CD4-positive, alpha-beta T cell (primary cell): ENCODE measurements at places on chromosomes 4 and X. TPM values are rescaled to one million over a fixed set of nuclear protein-coding genes. Genes with fewer than 3 reads are reported as not detected.

DNA sequence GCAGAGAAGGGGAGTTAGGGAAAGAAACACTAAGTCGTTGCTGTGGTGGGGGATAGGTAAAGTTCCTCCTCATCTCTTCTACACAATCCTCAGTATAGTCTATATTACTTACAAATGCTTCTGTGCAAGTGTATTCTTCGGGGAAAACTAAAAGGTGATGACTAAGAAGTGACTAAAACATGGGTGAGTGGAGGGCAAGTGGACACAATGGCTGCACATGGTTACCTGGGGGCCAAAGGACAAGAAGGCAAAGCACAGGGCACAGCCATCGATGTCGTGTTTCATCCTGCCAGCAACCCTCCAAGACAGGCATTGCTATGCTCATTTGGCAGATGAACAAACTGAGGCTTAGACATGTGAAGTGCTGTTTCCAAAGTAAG is 35.5 kb upstream of the CCKAR start:
- DNase-seq, result no peak

DMP1 gene
- not detected for total RNA-seq

- DNase-seq, result no peak
These were observed 39.9 kb downstream of the TXLNG start for GRCh38 chrX:16826207-16826606.

MAGEC3 gene
- not detected for total RNA-seq

SNCA gene
- total RNA-seq, result not detected

DNA sequence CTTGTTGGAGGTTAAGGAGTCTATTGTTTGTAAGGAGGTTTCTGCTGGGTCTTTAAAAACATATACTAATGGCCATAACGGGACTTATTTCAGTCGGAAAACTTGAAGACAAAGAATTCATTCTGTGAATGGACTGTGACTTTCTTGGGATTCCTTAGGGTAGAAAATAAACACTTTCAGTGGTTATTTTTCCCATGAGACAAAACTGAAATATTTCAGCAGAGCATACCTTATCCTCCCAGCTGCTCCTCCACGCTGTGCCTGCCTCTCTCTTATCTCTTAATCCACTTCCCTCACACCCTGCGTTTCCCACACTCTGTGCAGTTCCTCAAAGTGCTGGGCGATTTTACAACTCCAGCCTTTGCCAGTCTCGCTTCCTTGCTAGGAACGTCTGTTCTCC is 47.1 kb upstream of the SORBS2 start:
- no peak for DNase-seq

ALPK1 gene
- 9.5 TPM for total RNA-seq

GPAT3 gene
- total RNA-seq, result 4.6 TPM

DNA sequence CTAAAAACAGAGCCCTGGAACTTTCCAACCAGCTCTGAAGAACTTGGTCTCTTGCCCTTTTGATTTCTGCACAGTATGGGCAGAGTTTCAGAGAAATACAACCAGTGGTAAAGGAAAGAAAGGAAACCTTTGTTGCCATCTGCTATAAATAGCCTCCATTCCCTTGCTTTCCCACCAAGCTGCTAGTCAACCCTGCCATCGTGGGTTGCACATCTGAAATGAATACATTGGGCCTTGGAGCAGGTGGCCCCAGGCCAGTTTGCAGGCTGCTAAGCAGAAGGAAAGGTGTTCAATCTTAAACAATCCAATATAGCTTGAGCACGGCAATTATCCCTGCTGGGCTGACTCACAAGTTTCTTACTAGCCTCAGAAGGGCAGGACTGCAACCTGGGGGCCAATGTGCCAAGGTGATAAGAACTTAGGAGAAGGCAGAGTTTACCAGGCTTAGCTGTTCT is 142.5 kb downstream of the PPARGC1A start:
- DNase-seq, result no peak
